ENCODE measurements at places on chromosomes 7 and 10.

GRCh38 chr10:98338318-98338717 is 70.3 kb upstream of the LOXL4 start:
- DNase-seq = no peak

- no peak for DNase-seq
Measured at GRCh38 chr7:157703131-157703530, 366.3 kb downstream of the DNAJB6 start.

GRCh38 chr10:60810437-60811182 is 32.3 kb downstream of the CDK1 start:
- DNase-seq = no peak

GRCh38 chr10:125057158-125058001 is 103.0 kb downstream of the CTBP2 start:
- no peak for DNase-seq

DNA sequence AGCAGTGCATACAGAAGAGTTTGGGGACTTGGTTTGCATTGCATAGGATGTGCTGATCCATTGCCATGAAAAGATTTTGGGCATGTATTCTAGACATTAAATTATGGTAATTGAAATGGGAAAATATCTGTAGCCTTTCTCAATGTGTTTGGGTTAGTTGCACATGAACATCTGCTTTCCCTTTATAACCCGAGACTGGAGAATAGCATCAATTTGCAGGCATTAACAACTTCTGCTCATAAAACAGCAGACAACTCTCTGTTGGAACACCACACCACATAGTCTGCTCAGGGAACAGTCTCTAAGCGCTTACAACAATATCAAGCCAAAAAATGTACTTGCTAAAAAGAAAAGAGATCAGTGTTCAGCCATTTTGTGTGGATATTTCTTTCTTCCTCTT is 1391.1 kb upstream of the LRRTM3 start:
- DNase-seq = no peak

DNA sequence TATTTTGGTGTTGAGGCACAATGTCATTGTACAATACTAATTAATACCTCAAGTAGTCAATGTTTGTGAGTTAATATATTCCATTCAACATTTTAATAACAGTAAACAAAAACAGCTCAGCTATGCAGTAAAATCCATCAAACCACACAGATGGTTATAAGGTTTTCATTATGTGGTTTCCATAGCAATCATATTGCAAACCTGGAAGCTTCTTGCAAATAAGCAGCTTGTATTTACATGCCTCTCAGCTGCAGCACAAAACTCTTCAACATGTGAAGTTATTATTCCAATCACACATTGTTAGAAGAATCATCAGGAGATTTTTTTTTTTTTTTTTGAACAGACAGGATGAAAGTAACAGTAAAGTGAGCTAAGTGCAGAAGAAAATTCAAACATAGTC is 170.2 kb downstream of the SKAP2 start:
- no peak for DNase-seq

GRCh38 chr10:4596951-4597350 is 229.1 kb upstream of the AKR1E2 start:
- no peak for DNase-seq

DNA sequence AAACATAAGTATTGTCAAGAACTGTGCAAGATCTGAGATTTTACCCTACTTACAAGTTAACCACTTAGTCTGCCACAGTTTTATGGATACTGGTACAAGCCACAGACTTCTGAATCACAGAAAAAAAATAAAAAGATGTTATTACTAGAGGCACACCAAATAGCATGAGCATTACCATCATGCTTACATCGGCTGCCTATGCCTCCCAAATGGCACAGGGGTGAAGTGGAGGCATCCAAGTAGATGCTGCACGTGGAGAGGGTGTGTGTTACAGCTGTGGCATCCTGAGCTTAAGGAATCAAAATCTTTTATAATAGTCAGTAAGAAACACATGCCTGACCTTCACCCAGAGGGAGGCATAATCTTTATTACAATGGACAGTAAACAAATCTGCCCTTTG is 207.8 kb downstream of the TFEC start:
- DNase-seq = no peak

DNA sequence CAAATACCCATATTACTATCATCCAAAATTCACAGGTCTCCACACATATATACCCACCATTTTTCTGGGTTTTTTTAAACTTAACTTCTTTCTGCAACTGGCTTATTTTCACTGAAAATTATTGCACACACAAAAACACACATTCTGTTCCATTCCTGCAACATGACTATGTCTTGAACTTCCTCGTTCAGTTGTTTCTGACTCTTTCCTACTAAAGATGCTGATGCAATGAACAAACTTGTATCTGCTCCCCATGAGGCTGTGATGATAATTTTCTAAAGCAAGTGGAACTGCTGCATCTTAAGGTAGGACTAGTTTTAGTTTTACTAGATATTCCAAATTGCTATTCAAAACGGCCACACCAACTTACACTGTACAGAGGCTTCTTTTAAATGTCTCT is 77.7 kb downstream of the OSBPL3 start:
- DNase-seq = no peak

- peak; percentile 33 for DNase-seq
Measured at GRCh38 chr7:130721486-130722277, 12.3 kb downstream of the KLF14 start.

- no peak for DNase-seq
Measured at GRCh38 chr10:77144656-77145055, 493.0 kb downstream of the KCNMA1 start.

DNA sequence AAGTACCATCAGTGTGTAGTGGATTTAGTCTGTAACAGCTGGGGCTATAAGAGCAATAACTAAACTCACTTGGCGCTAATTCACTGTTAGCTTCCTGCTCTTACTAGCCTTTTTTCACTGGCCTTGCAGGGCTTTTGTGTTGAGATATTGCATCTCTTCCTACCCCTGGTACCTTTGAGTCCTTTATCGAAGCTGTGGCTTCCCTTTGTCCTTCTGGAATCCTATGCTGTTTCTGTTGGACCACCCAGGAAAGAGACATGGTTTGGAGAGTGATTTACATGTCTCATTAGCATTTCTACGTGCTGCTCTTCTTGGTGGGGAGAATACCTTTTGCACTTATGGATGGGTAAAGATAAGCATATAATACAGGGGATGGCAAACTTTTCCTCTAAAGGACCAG is 103.8 kb downstream of the MLLT10 start:
- DNase-seq = no peak

- DNase-seq = no peak
Measured at GRCh38 chr10:35364808-35365207, 28.5 kb downstream of the CCNY start.

- DNase-seq = no peak
Measured at GRCh38 chr10:133460208-133460769, 6.5 kb downstream of the SCART1 start.

- no peak for DNase-seq
Measured at GRCh38 chr10:49500412-49500811, 38.5 kb downstream of the ERCC6 start.

All from activated CD4-positive, alpha-beta T cell treated with anti-CD3 and anti-CD28 coated beads, Interleukin-2, amount 50 U/mL, for 48 hours (primary cell).